ENCODE measurements at places on chromosomes 3 and 15. TPM values are rescaled to one million over a fixed set of nuclear protein-coding genes. Genes with fewer than 3 reads are reported as not detected.

DNA sequence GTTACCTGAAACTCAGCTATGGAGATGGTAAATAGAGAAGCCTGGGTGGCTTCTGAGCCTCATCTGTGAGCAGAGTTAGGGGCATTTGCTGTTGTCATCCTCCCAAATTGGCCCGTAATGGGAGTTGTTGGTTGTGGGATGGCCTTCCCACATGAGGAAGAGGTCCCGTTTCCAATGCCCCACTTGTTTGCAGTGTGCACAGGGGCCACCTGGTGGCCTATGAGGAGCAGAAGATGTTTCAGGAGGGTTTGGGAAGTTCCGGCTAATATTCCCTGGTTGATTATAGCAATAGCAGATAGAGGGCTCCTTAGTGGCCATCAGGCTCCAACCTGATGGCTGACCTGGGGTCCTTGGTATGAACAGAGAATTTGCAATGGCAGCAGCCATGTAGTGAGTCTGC, 1546.5 kb downstream of the OTOL1 start:
- no peak for DNase-seq

DNA sequence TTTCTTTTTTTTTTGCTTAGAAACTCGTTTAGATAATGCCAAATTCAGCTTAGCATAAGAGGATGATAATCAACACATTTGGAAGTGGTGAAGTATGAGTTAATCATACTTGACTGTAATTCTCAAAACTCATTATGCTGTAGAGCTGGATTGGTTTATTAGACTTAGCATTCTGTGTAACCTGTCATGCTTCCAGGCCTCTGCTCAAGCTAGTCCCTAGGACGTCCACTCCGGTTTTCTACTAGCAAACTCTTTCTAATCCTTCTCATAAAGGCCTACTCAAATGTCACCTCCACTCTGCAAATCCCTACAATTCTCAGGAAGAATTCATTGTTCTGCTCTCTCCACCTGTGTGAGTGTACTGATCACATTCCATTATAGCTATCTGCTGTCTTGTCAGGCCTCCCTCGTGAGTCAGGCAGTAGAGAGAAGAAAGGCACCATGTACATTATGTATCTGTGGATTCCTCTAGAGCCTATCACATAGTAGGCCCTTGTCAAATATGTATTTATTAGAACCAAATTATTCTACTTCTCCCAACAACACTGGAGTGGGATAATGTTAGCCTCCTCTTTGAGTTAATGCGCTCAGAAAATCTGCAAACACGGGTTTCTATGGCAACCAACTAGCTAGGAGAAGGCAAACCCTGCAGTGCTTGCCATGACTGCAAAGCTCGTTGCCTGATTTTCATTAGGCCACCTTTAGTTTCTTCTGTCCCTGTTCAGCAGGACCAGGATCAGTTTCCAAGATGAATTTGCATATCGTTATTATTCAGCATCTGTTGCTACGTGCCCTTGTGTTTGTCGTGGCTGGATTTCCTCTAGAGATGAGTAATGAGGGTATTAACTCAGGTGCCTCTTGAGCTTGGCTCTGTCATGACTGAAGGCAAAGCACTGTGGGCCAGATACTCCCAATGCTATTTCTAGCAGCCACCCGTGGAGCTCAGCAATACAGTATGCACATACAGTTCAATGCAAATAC, 30.7 kb downstream of the ATP13A5 start:
- DNase-seq: no peak

Gene GABRR3
- total RNA-seq: not detected

Gene EAF2
- 1.9 TPM for total RNA-seq

Gene STAC
- total RNA-seq: 0.51 TPM

- no peak for DNase-seq
These were observed 299.0 kb downstream of the ZBTB20 start for GRCh38 chr3:114848082-114848481.

Gene LRRN1
- 0.59 TPM for total RNA-seq

GRCh38 chr3:71047616-71048531, 535.7 kb downstream of the FOXP1 start:
- DNase-seq: no peak

DNA sequence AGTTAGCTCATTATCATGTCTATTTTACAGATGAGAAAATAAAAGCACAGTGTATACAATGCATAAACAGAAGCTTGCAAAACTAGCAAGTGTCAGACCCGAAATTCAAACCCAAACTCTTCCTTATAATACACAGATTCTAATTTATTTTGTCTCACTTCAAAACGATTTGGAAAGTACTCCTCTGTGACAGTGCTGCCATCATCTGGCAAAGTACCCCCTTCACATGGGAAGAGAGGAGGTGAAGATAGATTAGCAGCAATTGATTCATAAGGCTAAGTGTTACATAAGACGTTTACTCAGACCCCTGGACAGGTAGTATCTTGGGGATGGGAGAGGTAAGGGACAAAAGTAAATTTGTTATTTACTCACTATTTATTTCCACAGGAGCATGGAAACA, 744.0 kb upstream of the SGO1 start:
- no peak for DNase-seq

DNA sequence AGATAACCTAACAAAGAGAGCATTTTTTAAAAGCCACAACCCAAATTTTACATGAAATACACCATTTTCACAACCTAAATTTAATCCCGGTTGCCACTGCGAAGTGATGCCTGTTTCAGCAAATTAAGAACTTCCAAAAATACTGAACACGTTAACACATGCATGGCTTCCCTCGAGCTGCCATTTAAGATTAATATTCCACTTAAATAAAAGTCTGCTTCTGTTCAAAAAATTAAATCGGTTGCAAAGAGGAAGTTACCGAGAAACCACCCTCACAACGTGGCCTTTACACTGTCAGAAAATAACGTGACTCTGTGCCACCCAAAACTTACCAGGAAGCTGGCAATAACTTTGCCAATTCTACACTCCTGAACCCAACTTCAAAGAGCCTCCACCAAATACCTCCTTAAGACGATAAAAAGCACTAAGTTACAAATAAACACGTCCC, 1.2 kb downstream of the TBL1XR1 start:
- DNase-seq: no peak

Gene TXNRD3
- total RNA-seq: 5.1 TPM

DNA sequence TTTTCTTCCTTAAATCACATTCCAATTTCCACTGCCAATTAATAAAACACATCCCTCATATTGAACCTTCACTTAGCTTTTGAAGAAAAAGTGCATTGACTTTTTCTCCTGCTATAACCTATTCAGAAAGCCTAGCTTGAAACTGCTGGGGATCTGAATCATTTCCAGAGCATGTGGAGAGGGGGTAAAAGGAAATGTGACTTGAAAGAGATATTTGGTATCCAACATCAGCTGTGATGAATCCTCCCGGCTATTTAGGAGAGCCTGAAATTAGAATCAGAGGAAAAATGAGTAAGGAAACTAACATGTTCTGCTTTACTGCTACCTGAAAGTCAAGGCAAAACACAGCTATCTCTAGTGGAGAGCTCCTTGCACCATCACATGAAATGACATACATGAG, 2.6 kb upstream of the GNB5 start:
- no peak for DNase-seq

Gene LRRC2
- 70.6 TPM for total RNA-seq

DNA sequence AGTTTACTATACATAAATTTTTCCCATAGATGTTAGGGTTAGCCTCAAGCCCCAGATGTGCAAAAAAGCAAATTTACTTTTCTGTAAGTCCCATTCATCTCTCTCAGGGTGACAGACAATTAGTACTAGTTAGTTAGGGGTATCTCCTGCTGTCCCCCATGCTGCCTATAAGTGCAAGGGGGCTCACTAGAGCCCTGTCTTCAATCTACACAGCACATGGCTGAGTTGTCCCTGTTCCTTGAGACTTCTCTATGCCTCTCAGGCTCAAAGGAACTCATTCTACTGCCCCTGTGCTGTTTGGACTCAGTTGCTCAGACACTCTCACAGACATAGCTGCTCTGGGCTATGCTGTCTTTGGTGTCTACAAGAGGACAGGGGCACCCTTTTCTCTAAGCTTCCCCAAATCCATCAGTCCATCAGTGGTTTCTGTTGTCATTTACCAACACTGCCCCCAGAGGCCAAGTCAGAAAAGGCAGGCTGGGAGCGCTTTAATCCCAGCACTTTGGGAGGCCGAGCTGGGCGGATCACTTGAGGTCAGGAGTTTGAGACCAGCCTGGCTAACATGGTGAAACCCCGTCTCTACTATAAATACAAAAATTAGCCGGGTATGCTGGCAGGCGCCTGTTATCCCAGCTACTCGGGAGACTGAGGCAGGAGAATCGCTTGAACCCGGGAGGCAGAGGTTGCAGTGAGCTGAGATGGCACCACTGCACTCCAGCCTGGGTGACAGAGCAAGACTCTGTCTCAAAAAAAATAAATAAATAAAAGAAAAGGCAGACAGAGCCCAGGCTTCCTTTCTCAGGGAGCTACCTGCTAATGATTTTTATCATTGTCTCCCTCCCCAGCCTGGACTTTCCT, 31.4 kb upstream of the PRTG start:
- DNase-seq: no peak

DNA sequence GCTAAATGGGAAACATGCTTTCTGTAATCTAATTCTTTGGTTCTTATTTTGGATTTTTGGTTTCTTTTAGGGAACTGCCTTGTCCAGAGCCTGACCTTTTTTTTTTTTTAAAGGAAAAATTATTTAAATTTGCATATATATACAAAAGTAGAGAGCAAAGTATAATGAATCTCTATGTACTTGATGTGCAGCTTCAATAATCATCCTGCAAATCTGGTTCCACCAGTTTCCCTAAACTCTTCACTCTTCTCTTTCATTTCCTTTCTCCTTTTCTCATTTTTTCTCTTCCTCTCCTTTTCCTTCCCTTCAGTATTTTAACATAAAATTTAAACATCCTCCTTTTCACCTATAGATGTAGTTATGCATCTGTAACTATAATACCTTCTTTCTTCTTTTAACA, 82.5 kb downstream of the USP13 start:
- no peak for DNase-seq

Gene NTRK3
- 3.7 TPM for total RNA-seq

DNA sequence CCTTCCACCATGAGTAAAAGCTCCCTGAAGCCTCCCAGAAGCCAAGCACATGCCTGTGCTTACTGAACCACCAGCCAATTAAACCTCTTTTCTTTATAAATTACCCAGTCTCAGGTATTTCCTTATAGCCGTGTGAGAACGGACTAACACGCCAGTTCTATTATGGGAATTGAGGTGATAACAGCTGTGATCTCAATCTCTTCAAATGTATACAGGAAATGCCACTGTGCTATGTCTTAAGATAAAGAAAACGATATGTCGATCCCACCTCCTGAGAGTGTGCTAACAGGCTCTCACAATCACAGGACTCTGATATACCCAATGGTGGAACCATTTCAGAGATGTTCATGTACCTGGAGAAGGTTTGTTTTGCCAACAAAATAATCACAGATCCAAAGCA, 26.2 kb downstream of the CHSY1 start:
- DNase-seq: no peak

DNA sequence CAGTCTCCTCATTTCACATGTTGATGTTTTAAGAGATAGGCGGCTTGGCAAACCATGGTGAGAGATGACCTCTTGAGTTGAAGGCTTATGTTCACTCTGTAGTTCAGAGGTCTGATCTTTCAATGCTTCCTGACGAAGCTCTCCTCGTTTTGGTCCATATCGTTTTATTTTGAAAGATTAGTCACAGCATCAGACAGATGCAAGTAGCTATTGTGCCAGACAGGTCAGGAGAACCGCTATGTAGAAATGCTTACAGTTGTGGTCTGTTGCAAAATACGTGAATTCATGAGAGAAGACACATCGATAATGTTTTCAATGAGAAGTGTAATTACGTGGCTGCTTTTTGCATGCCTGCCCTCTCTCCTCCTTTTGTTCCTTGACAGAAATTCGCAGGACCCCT, 47.5 kb downstream of the CHL1 start:
- DNase-seq: no peak

- DNase-seq: no peak
These were observed 1059.7 kb downstream of the ZPLD1 start for GRCh38 chr3:103494512-103494911.

DNA sequence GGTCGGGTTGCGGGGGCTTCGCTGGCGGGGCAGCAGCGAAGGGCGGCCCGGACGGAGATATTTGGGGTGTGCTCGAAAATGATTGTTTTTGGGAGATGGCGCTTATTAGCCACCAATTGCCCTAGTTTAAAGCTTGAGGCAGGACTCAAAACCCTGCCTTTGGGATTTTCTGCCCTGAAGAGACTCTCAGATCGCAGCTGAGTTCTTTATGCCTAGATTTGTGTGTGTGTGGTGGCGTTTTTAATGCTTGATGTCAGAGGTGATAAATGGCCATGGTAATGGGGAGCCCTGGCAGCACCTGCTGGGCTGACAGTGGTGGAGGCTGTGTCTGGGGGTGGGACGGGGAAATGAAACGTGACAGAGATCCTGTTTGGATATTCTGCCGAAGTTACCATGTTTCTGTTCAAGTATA, 604 bp downstream of the KCTD6 start:
- no peak for DNase-seq

Gene EPHB3
- 3.6 TPM for total RNA-seq

- DNase-seq: no peak
These were observed 23.7 kb downstream of the PLXND1 start for GRCh38 chr3:129582799-129583198.

DNA sequence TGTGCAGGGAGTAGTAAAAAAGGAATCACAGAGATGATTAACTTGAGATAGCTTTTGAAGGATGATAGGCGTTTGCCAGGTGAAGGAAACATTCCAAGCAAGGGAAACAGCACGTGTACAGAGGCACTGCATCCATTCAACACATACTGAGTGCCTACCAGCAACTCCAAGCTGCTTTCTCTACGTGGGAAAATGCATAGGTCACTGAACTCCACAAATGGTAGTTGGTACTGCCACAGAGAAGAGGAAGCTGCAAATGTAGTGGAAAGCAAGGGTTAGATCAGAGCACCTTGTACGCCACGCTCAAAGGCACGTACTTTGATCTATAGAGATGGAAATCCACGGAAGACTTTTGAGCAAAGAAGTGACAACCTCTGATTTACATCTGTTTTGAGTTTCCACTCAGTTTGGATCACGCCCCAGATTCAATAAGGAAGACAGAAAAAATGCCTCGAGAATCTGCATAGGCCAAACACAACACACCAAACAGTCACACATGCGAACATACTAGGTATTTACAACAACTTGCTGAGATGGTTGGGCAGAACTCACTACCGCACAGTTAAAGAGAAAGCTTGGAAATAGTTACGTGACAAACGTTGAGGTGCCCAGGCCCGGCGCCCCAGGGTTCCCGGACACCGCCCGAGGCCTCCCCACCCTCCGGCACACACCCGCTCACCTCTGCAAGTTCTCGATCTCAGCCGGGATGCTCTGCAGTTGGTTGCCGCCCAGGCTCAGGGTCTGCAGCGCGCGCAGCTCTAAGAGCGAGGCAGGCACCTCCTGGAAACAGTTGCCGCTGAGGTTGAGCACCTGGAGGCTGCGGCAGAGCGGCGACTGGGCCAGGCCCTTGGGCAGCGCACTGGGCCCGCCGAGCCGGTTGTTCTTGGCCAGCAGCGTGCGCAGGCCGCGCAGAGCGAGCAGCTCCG, 826 bp downstream of the LRRC58 start:
- DNase-seq: peak; percentile 75

Gene KLHL18
- total RNA-seq: 47.6 TPM
